GM10248 (cell line): ENCODE measurements at places on chromosomes 1 and 21.

GRCh38 chr1:109782514-109782913 lies 18.8 kb upstream of the EPS8L3 start:
- DNase-seq, result no peak

DNA sequence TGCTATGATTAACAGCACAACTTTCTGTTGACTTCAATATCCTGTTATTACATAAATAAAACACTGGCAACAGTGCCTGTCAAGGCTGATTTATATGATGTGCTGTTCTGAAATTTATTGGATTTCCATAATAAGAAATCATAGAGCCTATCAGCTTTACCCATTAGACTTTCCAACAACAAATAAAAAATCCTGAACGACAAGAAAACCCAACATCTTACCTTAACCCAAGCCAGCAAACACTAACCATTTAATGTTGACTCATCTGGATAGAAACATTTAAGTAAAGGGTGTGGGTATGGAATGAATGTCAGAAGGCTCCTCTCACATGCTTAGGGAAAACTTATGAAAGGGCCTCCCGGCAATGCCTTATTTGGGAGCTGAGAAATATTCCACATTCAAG lies 165.1 kb downstream of the SLC45A1 start:
- DNase-seq, result no peak

DNA sequence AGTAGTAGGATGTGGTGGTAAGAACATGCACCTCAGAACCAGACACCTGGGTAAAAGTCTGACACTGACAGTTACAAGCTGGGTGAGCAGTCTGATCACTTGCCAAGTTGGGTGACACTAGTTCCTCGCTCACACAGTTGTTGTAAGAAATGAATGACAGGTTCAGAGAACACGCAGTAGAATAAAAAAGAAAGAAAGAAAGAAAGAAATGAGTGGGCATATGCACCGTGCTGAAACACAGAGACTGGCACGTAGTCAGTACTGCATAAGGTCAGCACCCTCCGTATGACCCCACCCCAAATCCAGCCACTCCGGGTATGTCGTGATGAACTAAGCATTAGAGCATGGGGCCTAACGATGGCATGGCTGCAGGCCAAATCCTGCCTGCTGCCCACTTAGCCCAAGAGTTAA lies 90.6 kb downstream of the GLUL start:
- no peak for DNase-seq

DNA sequence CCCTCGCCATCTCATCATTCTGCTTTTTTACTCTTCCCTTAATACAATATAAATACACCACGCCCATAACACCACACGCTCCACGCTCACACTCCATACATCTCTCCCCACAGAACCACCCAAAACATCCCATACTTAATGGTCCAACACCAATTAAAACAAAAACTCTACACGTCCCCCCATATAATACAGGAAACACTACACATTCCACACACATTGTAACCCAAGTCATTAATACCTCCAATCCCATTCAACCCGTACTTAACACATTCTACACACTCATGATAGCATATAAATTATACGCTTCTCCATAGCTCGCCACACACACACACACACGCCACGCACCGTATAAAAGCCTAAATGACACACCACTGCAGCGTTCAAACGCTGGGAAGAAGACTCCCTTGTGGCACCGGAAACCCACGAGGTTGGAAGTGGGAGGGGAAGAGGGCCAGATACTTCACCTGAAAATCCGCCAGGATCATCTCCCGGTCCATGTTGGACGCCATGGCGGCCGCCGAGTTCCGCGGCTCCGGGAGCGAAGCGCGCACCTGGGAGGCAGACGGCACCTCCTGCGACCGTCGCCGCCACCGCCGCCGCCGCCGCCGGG lies 659 bp downstream of the FAF1 start:
- peak; percentile 24 for DNase-seq

- no peak for DNase-seq
Measured at GRCh38 chr1:80468356-80468755, 1332.4 kb upstream of the ADGRL2 start.

DNA sequence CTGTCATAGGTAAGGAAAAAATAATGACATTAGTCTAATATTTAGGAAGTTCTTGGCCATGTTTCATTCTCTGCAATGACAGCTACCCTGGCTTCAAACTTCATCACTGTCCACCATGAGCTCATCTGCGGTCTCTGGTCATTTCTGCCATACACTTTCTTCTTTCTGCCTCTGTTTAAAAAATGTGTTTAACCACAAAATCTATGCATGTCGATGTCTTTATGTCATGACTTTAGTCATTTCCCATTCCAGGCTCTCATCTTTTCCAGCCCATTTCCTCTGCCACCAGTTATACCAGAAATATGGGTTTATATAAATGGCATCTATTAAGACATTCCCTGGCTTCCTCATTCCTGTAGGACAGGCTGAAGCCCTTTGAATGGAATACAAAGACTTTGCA lies 68.5 kb upstream of the DUSP10 start:
- no peak for DNase-seq

GRCh38 chr1:24317956-24318614 lies 1.1 kb upstream of the GRHL3 start:
- no peak for DNase-seq

- DNase-seq, result no peak
Measured at GRCh38 chr1:23163395-23163794, 5.3 kb downstream of the LUZP1 start.
